ENCODE measurements at places on chromosomes 2 and 18.

- no peak for DNase-seq
These were observed 7.9 kb upstream of the INHBB start for GRCh38 chr2:120338015-120338414.

- DNase-seq, result no peak
These were observed 120.6 kb downstream of the PRKRA start for GRCh38 chr2:178330175-178331017.

DNA sequence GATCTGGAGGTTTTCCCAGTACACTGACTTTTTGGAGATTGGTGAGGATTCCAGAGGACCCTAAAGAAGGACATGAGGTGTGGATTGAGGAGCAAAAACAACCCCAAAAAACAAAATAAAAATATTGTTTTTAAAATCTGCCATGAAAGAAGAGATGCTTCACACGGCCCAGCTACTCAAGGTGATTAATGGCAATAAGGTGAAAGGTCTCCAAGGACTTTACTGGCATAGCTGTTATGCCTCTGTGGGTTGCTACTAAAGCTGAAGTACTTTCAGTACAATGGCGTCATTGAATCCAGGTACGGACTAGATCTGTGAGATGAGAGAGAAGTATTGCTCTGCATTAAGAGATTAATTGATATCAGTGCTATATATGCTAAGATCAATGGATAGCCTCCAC is 606.4 kb downstream of the TDRD15 start:
- DNase-seq, result no peak

DNA sequence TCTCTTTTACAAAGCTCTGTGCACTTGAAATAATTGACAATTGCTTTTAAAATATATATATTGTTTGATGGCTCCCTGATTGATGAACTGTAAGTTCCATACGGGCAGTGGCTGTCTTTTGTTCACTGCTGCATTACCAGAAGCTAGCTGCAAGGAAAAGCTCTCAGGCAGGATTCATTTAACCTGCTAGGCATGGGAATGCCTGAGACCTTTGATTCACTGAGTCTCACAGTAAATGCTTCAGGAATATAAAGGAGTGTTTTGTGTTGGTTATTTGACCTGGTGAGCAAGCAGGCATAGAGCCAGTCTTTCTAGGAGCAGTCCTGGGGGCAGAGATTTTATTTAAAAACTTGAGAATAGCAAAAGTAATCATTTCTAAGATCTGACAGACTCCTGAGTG is 193.2 kb upstream of the ITGA4 start:
- no peak for DNase-seq

DNA sequence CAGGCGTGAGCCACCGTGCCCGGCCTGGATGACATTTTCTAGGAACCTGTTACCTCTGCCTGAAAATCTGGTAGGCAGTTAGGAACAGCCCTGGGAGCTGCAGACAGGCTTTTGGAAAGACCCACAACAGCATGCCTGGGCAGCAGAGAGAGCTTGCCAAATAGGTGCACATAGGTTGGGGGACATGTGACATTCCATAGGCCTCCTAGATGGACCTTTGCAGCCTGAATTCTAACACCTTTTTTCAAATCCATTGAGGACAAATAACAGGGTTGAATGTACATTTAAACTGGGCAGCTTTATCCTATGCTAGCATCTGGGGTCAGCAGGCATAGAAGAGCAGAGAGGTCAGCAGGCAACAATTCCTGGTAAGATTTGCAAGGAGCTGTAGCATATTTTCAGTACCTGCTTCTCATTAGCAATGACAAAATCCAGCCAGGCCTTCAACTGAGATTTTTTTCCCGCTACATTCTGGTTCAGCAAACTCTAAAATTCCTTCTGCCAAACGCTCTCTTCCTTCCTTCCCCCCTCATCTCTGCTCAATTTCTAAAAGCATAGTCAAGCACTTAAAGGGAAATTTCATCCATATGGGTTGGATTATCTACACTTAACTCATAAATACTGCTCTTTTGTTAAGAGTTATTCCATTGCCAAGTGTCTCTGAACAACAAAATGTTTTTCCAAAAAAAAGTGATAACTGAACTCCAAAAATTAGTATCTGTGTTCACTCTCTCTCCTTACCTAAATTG is 75.2 kb downstream of the SOWAHC start:
- no peak for DNase-seq

DNA sequence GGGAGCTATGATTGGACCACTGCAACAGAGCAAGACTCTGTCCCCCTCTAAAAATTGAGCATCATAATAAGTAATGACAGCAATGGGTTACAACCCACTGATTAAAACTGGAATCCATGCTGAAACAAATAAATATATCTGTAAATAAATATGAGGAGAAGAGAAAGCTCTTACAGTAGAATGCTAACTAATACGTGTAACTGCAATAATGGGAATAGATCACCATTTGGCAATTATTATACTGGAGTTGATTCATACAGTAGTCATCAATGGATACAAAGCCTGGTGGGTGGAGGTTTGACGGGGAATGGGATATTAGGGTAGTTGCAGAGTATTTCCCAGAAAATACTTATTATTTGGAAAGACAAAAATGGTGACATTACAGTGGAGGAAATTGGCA is 6.1 kb upstream of the INO80B start:
- no peak for DNase-seq

All from NCI-H1436 treated with DMSO at 0.1 percent for 48 hours (cell line).